Osteocyte (in vitro differentiated cells): ENCODE measurements at places on chromosomes 4 and X.

DNA sequence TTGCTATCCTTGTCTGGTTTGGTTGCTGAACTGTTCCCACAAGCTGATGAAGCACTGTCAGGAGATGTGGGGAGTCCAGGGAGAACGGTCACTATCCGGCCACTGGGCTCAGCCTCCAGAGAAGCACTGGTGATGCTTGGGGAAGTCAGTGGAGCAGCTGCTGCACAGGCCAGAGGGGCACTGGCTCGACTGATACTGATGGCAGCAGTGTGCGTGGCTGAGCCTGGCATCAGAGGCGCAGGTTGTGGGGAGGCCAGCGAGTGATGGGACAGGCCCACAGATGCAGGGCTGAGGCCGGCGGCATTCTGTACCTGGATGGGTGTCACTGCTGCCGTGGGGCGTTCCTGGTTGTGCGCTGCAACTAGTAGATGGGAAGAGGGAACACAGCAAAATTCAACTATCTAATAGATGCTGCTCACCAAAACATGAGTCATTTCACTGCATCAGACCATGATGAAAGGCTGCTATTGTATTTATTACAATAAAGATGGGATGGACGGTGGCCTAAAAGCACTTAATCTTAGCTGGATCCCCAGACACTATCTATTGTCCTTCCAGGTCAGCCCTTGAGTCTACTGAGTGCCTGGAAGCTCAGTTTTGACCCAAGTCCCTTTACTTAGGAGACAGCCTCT lies 106.3 kb upstream of the CBR4 start:
- no peak overlapping the region for H3K4me3 ChIP-seq
- H3K36me3 ChIP-seq = peaks cover 59% of the 10 kb centered on the region
- H3K4me1 ChIP-seq = peaks cover 24% of the 10 kb centered on the region

DNA sequence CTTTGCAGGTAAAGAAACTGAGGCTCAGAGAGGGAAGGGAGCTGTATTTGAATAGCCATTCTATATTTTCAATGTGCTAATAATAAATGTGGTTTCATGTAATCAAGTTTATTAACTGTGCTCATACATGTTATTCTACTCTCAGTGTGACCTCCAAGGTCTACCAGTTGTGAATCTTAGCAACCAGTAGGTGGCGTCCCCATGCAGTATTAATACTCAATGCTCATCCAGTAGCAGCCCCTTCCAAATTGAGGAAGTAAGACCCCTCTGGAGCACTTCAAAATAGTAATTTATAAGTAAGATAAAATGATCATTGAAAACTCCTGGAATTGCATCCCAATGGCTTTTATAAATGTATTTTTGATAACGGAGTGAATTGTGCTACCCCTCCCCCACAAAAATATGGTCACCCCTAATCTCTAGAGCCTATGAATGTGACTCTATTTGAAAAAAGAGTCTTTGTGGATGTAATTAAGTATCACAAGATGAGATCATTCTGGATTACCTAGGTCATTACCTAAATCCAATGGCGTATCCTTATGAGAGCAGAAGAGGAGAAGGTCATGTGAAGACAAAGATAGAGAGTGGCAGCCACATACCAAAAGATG lies 20.4 kb upstream of the SEPSECS start:
- H3K4me3 ChIP-seq = no peak overlapping the region
- no peak for DNase-seq
- no peak overlapping the region for H3K27ac ChIP-seq

DNA sequence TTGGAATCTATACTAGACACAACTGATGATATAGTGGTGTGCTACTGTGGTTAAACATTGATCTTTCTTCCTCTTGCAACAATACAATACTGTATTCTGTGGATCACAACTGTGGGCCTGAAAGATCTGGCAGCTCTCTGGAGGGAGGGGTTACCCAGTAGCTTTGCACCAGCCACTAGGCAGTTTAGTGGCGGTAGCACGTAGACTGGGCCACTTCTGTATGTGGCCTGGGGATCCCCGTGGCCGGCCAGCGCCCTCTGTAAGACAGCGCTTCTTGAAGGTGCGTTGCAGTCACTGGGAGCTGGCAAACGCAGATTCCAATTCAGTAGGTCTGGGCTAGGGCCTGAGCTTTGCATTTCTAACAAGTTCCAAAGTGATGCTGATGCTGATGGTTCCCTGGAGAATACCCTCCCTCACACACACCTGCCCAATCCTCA lies 168.6 kb downstream of the MGST2 start:
- no peak overlapping the region for H3K4me3 ChIP-seq
- H3K27ac ChIP-seq = no peak overlapping the region
- H3K4me1 ChIP-seq = peaks cover 21% of the 10 kb centered on the region
- DNase-seq = no peak
- H3K27me3 ChIP-seq = no peaks in the 10 kb centered on the region
- H3K36me3 ChIP-seq = no peaks in the 10 kb centered on the region

DNA sequence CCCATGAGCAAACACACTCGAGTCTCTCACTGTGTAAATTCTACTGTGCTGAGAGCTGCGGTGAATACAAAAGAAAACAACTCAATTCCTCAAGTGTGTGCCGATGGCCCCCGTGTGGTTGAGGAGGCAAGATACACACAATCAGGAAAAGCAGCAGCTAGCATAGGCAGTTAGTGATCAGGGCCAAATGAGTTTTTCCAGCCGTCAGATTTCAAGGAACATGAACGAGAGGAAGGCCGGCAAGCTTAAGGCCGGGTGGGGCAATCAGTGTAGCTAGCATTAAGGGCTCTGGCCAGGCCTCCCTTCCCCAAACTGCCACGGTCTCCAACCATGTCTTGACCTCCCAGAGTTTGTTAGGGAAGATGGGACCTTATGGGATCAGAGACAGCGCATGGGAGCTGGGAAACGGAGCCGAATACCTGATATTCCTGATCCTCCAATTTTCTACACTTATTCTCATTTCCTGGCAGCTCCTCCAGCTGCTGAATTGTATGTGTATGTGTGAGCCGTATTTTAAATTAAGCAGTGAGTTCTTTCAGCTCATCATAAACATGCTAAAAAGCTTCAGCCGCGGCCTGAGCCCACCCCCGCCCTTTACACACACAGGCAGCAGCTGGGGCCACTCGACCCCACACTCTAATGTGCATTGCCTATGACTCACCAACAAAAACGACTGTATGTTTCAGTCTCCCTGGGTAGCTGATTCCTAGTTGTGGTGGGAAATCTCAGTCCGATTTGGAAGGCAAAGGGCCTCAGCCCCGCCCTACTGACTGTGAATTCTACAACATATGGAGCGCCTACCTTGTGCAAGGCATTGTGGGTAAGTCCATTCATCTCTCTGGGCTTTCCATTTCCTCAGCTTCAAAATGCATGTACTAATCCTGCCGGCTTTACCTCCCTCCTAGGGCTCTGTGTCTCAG lies 59.9 kb downstream of the RTL9 start:
- H3K4me1 ChIP-seq = peaks cover 19% of the 10 kb centered on the region
- H3K27me3 ChIP-seq = peaks cover 13% of the 10 kb centered on the region
- DNase-seq = no peak
- H3K36me3 ChIP-seq = no peaks in the 10 kb centered on the region
- H3K27ac ChIP-seq = no peak overlapping the region
- no peak overlapping the region for H3K4me3 ChIP-seq

GRCh38 chr4:128228845-128229795 lies 58.5 kb downstream of the PGRMC2 start:
- no peak overlapping the region for H3K4me3 ChIP-seq
- H3K4me1 ChIP-seq = peaks cover 38% of the 10 kb centered on the region
- peak overlapping the region; percentile 84 for H3K27ac ChIP-seq
- no peaks in the 10 kb centered on the region for H3K36me3 ChIP-seq
- no peaks in the 10 kb centered on the region for H3K27me3 ChIP-seq

DNA sequence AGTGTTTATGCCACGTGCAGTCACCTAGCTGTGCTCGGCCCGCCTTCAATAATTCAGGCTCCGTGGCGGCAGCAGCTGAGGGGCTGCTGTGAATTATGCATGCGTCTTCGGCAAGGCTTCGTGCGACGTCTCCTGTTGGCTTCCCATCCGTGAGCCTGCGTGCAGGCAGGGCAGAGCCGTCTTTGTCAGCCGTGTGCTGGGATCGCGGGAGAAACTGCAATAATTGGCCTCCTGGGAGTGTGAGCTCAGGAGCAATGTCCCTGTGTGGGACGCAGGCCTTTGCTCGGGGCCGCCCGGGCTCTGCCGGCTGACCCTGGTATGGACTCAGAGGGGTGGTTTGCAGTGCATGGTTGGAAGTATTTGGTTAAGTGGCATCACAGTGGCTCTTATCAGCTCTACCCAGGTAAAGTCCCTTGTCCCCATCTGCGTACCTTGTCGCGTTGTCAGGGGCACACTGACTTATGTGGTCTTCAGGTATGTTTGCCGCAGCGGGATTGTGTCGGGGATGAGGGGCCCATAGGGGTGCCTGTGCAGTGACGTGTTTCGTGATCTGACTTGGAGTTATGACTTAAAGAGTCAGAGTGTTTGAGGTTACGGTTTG lies 34.5 kb upstream of the HGFAC start:
- no peak for DNase-seq
- no peak overlapping the region for H3K4me3 ChIP-seq
- no peak overlapping the region for H3K27ac ChIP-seq
- H3K36me3 ChIP-seq = no peaks in the 10 kb centered on the region
- H3K27me3 ChIP-seq = no peaks in the 10 kb centered on the region

- H3K4me3 ChIP-seq = no peak overlapping the region
- H3K27me3 ChIP-seq = peaks cover 11% of the 10 kb centered on the region
- no peak overlapping the region for H3K27ac ChIP-seq
- DNase-seq = no peak
- no peaks in the 10 kb centered on the region for H3K36me3 ChIP-seq
- H3K4me1 ChIP-seq = no peaks in the 10 kb centered on the region
Measured at GRCh38 chr4:145287351-145287750, 107.0 kb upstream of the OTUD4 start.

GRCh38 chr4:151581570-151581969 lies 172.6 kb downstream of the FHIP1A start:
- peaks cover 46% of the 10 kb centered on the region for H3K27me3 ChIP-seq
- no peaks in the 10 kb centered on the region for H3K4me1 ChIP-seq

- peaks cover 2% of the 10 kb centered on the region for H3K36me3 ChIP-seq
- peaks cover 41% of the 10 kb centered on the region for H3K4me1 ChIP-seq
Measured at GRCh38 chr4:139014371-139015268, 961 bp upstream of the NOCT start.

DNA sequence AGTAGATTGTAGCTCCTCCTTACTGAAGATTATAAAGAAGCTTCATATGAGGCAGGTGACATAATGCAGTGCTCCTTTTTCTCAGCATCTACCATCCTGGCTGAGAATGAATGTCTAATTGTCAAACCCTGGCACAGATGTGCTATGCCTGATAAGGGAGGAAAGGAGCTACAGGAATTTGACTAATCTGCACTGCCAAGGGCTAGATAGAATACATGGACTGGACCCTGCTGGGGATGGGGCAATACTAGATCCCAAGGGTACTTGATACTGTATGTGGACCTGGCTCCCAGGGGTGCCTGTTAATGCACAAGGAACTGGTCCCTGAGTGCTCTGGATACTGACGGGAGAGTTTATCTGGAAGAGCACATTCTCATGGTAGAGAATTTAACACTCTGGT lies 362.2 kb upstream of the EMCN start:
- no peaks in the 10 kb centered on the region for H3K36me3 ChIP-seq
- H3K4me3 ChIP-seq = no peak overlapping the region
- no peak overlapping the region for H3K27ac ChIP-seq
- DNase-seq = no peak
- no peaks in the 10 kb centered on the region for H3K4me1 ChIP-seq
- H3K27me3 ChIP-seq = peaks cover 23% of the 10 kb centered on the region
